ENCODE measurements at places on chromosomes 6 and 20. TPM values are rescaled to one million over a fixed set of nuclear protein-coding genes. Genes with fewer than 3 reads are reported as not detected.

ENPP3 gene
- total RNA-seq = not detected

GTF2H4 gene
- total RNA-seq = 12.3 TPM

XRN2 gene
- total RNA-seq = 53.2 TPM

PRKN gene
- 8.4 TPM for total RNA-seq

PI16 gene
- not detected for total RNA-seq

NOX3 gene
- total RNA-seq = not detected

BPIFA2 gene
- total RNA-seq = not detected

ELOVL4 gene
- total RNA-seq = 2.7 TPM

BPIFB2 gene
- total RNA-seq = not detected

C20orf144 gene
- total RNA-seq = not detected

SNAP25 gene
- 0.49 TPM for total RNA-seq

SLC17A9 gene
- total RNA-seq = 0.81 TPM

EYA4 gene
- 0.81 TPM for total RNA-seq

NMBR gene
- total RNA-seq = not detected

ME1 gene
- 13.2 TPM for total RNA-seq

ERVFRD-1 gene
- not detected for total RNA-seq

RNF144B gene
- total RNA-seq = 0.64 TPM

HLA-DPA1 gene
- total RNA-seq = 2.8 TPM

PCIF1 gene
- total RNA-seq = 12.4 TPM

Data from cardiac ventricle fibroblast (primary cell).